ENCODE measurements at places on chromosomes 3 and 15.
A peak's percentile ranks its signal among the peaks of the same experiment; 100 is the strongest.

GRCh38 chr3:64685331-64685799, 2.4 kb downstream of the ADAMTS9 start:
- DNase-seq: no peak

- DNase-seq: no peak
Observed at GRCh38 chr15:67879440-67880129, 39.7 kb upstream of the RNU6-1 start.

GRCh38 chr15:60328852-60329443, 68.8 kb downstream of the ANXA2 start:
- DNase-seq: no peak

DNA sequence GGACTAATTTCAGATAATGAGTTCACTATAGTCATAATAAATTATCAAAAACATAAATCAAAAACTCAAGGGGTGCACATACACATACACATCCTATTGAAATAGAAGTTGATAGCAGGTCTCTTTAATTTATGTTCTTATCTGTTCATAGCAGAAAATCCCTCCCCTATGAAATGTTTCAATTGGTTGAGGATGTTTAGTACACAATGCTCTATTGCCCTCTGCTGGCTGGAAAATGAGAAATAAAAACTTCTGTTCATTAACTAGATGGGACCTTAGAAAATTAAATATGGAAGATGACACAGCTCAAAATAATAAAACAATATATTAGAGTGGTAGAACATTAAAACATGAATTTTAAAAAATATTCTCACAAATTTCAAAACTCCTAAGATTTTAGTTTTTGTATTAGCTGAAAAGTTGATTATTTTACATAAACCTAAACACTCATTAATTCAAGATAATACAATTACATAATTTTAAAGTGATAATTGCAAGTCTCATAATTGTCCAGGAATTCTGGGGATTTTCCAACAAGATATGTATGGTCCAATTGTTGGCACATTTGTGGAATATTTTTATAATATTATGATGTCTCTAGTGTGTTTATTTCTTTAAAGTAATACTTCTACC, 735.0 kb downstream of the ROBO1 start:
- DNase-seq: no peak

- no peak for DNase-seq
Observed at GRCh38 chr15:38893925-38894242, 329.3 kb upstream of the RASGRP1 start.

- DNase-seq: no peak
Observed at GRCh38 chr3:10352146-10352911, 31.4 kb upstream of the SEC13 start.

- no peak for DNase-seq
Observed at GRCh38 chr15:59237119-59237855, 30.6 kb downstream of the LDHAL6B start.

DNA sequence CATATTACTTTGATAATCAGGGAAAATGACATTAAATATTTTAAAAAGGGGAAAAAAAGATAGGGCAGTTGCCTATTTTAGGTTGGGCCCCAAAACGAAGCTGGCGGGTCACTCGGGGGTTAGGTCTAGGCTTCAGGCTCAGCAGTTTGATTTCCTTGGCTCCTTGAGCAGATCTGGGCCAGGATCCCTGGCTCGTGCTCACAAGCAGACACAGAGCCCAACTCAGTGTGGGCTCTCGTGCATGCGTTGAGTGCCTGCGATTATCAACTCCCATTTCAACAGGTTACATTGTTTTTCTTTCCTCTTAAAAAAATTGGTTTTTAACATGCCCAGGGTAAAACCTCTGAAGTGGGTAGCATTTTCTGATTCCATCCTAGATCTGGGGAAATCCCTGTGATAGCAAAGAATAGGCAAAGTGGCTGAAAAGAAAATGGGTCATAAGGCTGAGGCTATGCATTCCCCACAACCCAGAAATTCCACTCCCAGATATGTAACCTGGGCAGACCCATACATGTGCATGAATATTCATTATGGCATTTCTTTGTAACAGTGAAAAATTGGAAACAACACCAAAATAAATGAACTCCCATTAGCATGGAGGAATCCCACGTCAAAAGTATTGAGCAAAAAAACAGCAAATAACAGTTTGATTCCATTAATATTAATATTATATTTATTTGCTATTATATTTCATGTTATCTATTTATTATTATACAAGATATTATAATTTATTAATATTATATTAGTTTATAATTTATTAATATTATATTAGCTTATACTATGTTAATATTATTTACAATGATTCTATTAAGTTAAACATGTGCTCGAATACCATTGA, 27.8 kb downstream of the FAM43A start:
- DNase-seq: no peak

- no peak for DNase-seq
Observed at GRCh38 chr15:85593809-85594445, 200.8 kb downstream of the KLHL25 start.

- DNase-seq: no peak
Observed at GRCh38 chr3:127454051-127454450, 136.5 kb downstream of the TPRA1 start.

DNA sequence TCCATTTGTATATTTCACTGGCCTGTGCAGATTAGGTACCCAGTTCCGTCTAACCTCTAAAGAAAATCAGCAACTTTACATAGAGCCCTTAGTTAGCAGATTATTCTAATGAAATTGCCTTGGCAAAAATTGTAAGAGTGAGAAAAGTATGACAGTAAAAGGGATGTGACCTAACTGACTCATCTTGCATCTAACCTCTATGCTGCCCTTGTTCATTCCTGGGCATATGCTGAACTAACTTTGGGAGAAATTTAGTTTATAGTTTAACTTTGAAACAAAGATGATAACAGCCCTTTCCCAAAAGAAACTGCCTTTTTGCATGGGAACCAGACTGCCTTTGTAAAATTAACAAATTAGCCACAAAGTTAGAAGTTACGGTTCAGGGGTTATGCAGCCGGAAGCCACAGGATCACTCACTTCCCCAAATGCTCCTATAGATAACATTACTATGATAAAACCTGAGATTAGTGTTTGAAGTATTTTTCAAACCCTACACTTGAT, 839.8 kb upstream of the ALCAM start:
- no peak for DNase-seq

DNA sequence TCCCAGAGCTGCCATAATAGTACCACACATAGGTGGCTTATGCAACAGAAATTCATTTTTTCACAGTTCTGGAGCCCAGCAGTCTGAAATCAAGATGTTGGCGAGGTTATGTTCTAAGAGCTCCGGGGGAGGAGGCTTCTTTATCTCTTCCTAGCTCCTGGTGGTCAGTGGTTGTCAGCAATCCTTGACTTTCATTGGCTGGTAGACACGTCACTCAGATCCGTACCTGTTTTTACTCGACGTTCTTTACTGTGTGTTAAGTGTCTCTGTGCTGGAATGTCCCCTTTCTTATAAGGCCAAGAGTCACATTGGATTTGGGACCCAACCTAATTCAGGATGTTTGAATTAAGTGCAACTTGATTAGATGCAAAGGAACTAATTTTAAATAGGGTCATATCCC, 218.5 kb upstream of the CNTN3 start:
- DNase-seq: no peak

DNA sequence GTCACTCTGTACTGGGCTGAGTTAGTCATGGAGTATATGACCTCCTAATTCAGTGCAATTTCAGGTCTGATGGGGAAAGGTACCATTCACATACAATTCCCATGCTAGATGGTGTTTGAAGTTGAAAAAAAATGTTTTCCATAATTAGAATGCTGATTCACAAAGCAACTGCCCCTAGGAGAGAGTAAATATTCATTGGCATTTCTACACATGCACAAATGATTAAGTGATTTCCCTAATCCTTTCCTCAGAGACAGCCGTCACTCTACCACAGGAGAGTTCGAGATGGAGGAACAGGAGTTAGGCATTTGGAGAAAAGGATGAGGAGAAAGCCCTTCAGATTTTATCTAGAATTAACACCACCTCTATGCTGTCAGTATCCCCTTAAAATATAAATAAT, 32.5 kb downstream of the GADL1 start:
- DNase-seq: no peak

- DNase-seq: no peak
Observed at GRCh38 chr3:62951037-62951613, 75.9 kb upstream of the CADPS start.

- DNase-seq: no peak
Observed at GRCh38 chr3:131020122-131020693, 6.4 kb downstream of the ASTE1 start.

DNA sequence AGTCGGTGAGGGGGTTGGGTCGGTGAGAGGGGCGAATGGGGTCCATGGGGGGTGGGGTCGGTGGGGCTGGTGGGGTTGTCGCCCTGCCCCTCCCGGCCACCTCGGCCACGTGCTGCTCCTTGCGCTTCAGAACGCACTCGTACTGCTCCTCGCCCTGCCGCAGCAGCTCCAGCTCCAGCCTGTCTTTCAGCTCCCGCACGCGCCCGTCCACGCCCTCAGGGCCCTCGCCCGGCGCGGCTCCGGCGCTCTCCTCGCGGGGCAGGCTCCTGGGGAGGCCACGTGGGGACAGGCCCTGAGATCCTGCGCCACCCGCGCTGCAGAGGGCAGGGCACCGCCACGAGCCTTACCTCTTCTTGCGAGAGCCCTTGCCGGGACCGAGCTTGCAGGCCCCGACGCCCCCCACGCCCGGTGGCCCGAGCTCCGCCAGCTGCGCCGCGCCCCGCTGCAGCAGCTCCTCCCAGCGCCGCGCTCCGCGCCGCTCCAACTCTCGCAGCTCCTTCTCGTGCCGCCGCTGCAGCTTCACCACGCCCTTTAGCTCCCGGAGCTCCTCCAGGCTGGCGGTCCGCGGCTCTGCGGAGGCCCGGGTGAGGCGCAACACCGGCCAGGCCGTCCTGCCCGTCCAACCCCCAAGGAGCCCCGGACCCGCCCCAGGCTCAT, 8.2 kb upstream of the ANKRD63 start:
- DNase-seq: no peak

DNA sequence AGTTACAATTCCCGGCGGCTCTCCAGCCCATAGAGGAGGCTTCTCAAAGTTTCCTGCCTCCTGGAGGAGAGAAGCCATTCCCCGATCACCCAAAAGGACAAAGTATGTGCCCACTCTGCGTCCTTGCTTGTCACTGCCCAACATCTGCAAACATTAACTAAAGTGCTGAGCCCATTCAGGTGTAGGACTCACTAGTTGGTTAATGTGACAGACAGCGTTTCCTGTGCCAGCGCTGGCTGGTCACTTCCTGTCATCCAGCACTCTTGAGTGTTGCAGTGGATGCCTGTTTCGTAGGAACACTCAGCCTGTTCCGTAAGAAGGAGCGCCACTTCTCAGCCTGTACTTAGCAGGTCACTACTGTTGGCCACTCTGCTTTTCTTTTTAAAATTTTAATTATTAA, 100.3 kb downstream of the APBA2 start:
- peak; percentile 42 for DNase-seq

- no peak for DNase-seq
Observed at GRCh38 chr3:164748626-164749025, 329.7 kb downstream of the SI start.

DNA sequence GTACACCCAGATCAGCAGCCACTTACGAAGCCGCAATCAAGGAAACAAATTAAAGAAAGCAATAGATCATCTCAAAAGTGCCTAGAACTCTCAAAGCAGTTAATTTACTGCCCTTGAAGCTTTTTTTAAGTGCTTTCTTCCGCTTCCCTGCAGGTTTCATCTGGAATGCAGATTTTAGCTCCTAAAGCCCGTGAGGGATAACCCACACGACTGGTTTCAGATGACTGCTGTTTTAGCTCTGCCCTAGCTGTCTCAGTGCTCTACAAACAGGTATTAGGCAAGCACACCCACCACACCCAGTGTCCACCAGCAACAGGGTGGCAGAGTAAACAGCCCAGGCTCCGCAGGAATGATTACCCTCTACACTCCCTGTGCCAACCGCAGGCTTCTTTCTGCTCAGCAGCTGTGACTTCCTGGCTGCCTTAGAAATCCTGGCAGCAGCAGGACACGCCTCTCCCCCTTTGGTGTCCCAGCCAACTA, 126.0 kb downstream of the FMN1 start:
- DNase-seq: no peak

- DNase-seq: no peak
Observed at GRCh38 chr15:85179700-85180099, 198.0 kb downstream of the PDE8A start.

DNA sequence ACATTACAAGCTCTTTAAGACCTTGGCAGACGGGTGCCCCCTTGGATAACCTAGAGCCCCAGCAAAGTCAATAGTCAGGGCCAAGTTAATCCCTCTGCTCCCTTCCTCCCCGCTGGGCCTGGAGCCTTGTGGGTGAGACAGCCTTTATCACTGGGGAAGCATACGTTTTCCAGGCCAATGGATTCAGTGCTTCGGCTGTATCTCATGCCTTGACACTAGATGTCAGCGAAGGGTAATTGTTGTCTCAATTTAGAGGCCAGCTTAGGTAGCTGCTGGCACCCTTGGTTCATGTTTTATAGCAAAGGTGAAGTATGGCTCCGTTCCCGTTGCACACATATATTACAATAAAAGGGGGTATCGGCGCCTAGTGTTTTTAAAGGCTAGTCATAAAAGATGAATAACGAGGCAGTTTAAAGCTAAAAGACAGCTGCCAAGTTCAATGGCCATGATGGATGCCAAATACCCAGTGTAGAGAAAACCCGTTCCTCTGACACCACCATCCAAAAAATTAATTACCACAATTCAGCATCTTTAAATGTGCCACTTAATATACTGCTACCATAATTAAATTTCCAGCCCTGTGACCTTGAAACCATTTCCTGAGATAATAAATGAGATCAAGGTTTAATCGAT, 52.3 kb upstream of the BNIP2 start:
- DNase-seq: no peak

DNA sequence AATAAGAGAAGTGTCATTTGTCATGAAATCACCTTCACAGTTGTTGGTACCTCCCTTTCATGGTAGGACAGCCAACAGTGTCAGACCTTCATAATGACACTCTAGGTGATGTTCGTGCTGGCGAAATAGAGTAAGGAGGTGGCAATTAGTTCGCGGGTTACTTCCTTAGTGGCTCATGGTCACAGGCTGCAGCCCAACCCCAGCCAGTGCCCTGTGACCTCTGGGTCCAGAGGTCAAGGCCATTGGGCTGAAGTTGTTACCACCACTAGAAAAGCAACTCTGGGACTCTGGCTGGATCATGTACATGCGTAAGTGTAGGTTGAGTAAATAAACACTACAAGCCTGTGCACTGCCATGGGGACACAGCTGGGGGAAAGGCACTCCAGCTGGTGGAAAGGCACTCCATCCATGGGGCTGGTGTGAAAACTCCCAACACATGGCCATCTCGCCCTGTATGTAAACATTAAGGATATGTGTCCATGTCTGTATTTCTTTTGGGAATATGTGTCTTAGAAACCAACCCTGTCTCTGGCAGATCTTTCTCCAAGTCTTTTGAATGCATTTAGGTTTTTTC, 106.7 kb downstream of the RYK start:
- DNase-seq: no peak

GRCh38 chr3:97938444-97938843, 33.8 kb downstream of the RIOX2 start:
- DNase-seq: no peak

DNA sequence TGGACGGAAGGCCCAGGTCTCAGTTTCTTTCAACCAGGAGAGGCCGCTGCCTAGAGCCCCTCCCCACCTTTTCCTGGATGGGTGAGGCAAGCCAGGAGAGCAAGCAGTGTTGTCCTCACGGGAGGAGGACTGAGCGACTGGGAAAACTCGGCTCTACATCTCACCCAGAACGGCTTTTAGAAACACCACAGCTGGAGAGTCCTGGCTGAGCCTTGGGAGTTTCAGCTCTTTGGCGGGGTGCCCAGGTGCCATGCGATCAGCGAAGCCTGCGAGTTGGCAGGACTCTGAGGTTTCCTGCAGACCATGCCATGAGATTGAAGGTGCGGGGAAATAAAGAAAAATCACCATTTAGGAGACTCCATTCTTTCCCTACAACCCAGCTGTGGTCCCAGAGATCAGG, 26.0 kb downstream of the PPCDC start:
- no peak for DNase-seq

Measured in stimulated activated CD8-positive, alpha-beta memory T cell treated with anti-CD3 and anti-CD28 coated beads, Interleukin-7, amount 100 ng/mL, for 4 hours (primary cell).